HAP-1 (cell line): ENCODE measurements at places on chromosomes 3 and 15.

DNA sequence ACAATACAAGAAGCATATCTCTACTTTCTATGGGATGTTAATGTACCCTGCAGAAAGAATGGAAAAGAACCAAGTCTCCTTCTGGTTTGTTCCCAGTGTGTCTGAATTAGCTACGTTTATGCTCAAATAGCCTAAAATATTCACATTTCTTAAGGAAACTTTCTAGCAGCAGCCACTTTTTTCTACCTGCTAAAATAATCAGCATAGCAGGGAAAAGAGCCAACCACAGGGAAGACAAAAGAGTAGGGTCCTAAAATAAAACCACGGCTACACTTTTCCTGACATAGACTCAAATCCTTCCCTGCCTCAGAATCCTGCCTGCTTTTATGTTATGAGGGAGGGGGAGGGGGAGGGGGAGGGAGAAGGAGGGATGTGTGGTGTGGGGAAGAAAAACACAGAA is 136.7 kb downstream of the GBE1 start:
- DNase-seq: no peak

DNA sequence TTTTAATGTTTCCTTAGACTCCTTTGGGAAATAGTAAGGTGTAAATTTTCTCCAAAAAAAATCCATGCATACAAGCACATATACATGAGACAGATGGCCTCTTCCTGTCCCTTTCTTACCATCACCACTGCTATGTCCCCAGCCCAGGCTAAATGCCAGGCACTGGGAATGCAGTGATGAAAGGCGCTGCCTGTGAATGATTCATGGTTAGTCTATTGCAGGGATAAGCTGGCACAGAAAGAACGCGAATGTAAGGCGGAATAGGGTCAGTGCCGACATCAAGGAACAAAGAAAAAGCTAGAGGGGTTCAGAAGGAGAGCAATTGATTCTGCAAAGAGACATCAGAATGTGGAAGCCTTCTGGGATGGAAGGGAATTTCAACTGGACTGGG is 36.2 kb upstream of the CFAP161 start:
- no peak for DNase-seq

DNA sequence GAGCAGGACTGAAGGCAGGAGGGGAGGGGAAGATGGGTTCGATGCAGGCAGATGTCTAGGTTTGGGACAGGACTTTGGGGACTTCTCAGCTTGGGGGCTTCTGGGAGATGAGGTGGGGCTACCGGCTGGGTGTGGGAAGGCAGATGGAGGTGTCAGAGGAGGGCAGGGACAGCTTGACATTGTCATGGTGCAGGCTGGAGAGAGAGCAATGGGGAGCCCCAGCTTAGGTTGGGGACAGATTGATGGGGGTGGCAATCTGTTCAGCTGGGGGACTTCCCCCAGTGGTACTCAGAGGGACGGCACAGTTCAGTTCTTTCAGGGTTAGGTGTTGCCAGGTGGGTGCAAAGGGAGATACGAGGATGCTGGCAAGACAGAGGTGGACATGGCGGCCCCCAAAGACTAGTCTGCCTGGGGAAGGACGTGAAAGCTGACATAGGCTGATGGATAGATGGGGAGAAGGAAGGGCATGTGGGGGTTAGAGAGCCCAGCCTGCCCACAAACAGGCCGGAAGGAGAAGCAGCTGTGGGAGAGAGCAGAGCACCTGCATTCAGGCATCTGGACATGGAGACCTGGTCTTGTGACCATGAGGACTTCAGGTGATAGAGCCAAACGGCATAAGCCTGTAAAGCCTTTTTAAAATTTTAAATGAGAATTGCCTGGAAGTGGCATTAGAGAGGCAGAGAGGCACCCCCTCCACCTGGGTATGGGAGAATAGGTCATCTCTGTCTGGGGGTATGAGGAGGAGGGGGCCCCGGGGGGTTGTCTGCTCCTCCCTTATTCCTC is 21.1 kb downstream of the ACAA1 start:
- DNase-seq: no peak

DNA sequence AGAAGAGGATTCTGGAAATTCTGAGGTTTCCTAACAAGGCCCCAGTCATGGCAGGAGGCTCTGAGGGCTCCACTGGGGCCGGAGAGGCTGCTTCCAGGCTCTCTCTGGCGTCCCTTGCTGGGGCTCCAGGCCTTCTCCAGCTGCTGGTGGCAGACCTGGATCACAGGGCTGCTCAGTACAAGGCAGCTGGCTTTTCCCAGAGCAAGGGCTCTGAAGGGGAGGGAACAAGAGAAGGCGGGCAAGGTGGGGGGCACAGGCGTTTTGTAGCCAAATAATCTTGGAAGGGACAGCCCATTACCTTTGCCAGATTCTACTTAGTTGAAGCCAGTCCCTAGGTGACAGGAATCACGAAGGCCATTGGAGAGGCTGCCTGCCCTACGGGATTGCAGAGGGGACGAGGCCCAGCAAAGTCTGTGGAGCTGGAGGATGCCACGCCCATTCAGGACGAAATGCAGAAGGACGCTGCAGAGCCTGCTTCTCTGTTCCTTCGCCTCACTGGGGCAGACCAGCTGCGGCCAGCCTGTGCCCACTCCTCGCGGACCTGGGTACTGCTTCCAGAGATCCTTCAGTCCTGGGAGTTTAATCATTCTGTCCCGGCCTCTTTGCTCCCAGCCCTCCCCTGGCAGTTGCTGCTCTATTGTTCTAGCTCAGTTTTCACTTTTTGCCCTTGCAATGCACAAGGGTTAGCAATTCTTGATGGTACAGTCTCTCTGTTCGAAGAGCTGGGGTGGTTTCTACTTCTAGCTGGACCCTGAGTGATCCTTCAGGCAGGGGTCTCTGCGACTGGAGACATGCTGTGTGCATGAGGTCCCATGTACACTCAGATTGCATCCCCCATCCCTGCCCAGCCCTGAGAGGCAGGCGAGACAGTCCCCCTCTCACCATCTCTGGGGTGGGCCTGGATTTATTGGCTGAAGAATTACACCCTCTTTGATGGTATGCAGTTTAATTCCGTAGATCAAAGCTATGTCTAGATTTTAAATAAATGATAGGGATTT is 149.3 kb upstream of the MEF2A start:
- no peak for DNase-seq

DNA sequence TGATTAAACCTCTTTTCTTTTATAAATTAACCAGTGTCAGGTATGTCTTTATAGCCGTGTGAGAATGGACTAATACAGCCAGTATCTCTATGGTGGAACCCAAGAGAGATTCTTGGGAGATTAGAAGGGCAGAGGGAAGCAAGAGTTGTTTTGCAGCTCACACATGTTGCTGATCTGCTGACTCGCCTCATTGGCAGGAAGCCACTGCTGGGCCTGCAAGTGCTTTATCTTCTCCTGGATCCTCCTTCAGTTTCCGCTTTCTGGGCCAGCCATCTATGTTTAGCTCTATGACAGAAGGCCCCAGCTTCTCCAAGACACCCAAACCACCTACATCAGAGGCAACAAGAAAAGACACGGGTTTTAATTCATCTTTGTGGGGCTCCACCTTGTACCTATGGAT is 23.4 kb upstream of the GALNT15 start:
- no peak for DNase-seq

GRCh38 chr3:188747489-188747888 is 424.3 kb upstream of the TPRG1 start:
- DNase-seq: no peak
